NCI-H1092 (cell line): ENCODE measurements at places on chromosomes 6 and 20.

DNA sequence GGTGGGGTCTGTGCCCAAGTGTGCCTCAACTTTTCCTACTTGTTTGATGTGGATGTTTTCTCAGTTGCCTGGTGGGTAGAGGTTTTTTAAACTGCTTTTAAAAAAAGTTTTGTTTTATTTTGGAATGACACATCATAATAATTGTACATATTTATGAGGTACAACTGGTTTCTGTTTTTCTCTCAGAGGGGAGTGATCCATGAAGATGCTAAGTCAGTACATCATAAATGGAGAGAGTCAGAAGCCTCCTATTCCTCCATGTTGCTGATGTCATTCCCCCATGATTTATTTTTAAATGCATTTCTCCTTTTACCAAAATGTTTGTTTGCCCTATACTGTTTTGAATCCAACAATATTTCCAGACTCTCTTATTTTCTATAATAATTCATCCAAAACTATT, 77.3 kb upstream of the CLVS2 start:
- no peak for DNase-seq

- DNase-seq = no peak
These were observed 121.4 kb downstream of the KIF13A start for GRCh38 chr6:17865798-17866725.

DNA sequence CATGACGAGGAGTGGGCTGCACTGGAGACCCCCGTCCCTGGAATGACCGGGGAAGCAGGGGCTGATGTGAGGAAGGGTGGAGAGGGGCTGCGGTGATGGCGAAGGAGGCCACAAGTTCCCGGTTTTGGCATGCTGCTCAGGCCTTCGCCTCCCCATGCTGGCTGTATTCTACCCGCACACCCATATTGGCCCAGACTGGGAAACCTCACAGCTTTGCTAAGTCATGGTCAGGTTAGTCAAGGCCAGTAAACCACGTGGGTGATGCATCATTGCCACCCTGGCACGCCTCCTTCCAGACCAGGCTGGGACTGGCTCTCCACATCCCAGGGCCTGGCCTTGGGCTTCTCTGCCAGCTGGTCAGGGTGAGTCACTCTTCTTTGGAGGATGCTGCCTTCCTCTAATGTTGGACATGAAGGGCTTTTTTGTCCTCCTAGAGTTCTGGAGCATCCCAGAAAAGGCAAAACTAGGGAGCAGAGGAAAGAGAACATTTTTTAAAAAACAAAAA, 53.8 kb downstream of the PCNA start:
- no peak for DNase-seq

GRCh38 chr6:55003719-55004430, 157.3 kb downstream of the FAM83B start:
- DNase-seq = no peak

GRCh38 chr6:28648035-28648877, 122.6 kb downstream of the GPX5 start:
- DNase-seq = peak; percentile 48

- no peak for DNase-seq
These were observed 32.4 kb upstream of the TPBG start for GRCh38 chr6:82331031-82331773.

DNA sequence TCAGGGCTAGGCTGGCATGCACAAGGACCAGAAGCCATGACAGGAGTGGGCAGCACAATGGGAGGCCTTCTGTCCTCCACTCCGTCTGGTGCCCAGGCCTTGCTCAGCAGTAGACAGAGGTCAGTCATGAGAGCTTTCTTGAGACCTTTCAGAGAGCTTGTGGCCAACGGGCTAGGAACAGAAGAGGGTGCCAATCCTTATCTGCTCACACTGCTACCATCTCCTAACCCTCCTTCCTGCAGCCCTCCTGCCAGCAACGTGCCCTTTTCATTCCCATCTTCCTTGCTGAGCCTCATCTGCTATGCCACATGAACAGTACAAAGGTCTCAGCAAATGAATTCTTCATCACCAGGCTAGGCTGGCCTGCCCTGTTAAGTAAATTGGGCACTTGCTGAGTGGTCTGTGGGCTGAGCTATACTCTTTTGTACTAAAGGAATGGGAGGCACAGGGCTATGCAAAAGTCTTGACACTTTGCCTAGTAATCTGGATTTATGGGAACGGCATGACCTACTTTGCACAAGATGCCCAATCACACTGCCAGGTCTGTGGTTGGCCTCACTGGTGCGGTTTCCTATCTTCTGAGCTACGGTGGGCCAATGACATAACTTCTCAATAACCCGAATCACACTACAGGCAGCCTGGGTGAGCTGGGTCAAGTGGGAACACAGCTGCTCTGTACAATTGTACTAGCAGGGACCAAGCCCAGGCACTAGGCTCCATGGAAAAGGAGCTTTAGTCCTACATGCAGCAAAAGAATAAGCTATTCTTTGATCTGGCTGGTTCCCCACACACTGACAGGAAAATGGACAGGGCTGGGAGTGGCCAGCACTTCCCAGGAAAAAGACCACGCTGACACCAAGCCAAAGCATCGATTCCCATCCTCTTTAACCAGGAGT, 47.8 kb downstream of the ELOVL5 start:
- DNase-seq = no peak
